ENCODE measurements at places on chromosomes 3 and 15.

GRCh38 chr15:66923438-66923881 is 141.9 kb upstream of the SMAD3 start:
- no peak for DNase-seq

DNA sequence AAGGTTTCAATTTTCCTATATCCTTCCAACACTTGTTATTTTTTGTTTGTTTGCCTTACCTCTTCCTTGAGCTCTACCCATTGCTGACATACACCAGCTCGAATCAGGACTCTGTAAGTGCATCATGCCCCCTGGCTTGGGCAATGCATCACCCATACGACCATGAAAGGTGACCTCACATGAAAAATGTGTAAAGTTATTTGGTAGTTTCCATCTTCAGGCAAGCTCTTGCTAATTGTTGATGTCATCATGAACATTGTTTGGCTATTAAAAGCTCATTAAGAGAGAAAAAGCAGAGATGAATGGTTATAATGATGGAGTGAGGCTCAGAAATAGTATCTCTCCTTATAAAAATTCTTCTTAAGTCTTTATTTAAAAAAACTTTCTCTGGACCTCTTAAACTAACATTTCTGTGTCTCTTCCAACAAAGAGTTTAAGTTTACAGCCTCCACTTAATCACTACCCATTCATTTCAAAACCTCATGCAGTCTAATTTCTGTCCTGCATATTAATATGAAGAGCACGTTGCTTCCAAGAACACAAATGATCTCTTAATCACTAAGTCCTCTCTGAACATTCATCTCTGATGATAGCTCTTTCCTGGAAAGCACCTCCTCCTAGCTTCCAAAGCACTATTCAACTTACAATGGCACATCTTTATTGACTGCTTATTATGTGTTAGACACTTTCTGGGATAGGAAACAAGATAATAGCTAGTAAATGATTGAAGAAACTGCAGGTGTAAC is 236.3 kb downstream of the NFKBIZ start:
- DNase-seq, result no peak

GRCh38 chr3:149382101-149382467 is 4.6 kb upstream of the TM4SF1 start:
- no peak for DNase-seq

DNA sequence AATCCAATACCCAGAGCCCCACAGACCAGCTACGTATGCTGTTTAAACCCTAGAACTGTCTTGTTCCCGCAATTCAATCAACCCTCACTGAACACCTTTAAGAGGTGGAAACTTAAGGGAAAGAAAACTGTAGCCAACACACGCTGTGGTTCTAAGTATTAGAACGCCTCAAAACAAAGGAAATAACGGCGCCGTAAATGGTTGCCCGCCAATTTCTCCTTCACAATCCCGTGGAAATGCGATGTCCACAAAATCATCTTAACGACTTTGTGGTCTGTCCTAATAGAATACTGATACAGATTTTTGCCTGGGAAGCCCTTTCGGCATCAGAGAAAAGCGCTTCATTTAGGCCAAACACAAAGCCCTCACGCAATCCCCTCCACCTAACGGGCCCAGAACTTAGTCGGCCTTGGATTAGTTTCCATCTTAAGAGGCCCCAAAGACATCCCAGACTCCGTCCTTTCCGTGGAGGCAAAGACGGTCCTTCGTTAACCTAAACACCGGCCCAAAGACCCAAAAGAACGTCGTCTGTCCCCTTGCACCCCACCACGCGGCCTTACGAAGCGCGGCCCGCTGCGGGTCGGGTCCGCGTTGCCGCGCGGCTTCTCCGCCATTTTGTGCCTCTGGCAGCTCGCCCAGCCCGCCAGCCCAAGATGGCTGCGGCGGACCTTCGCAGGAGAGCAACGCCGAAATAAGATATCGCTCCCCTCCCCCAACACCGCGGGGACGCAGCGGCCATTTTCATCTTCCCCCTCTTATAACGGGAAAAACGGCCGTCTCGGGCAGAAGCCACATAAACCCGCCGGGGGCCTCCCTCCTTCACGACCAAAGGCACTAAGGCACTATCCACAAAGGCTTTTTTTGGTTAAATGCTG is 763 bp downstream of the TRA2B start:
- peak; percentile 84 for DNase-seq

- DNase-seq, result no peak
Observed at GRCh38 chr3:121747976-121748375, 1.6 kb downstream of the GOLGB1 start.

DNA sequence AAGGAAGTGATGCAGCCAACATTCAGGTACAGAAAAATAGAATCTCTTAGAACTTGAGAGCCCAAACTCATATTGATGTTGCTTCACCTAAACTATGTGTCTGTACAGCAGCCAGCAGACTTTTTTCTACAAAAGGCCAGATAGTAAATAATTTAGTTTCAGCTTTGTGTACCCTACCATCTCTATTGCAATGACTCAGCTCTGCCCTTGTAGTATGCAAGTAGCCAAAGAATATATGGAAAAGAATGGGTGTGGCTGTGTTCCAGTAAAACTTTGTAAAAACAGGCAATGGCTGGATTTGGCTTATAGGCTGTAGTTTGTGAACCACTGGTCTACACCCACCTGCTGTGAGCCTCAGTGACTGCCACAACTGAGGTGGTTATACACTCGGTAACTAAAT is 392.5 kb upstream of the RARB start:
- no peak for DNase-seq

DNA sequence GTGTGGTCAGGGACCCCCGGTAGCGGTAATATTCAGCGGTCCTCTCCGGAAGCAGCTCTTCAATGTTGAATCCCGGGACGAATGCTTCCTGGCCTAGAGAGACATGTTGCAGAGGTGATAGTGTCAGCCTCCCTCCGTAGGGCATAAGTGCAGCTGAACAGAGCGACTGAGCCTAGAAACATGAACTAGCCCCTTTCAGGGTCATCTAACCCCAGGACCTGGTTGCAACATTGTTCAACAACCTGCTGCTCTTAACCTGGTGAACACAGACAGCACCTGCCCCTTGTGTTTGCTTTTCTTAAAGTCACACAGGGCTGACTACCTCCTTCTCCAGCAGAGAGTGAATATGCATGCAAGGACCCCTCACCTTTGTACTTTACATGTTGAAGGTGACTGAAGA is 41.3 kb downstream of the CA12 start:
- DNase-seq, result no peak

DNA sequence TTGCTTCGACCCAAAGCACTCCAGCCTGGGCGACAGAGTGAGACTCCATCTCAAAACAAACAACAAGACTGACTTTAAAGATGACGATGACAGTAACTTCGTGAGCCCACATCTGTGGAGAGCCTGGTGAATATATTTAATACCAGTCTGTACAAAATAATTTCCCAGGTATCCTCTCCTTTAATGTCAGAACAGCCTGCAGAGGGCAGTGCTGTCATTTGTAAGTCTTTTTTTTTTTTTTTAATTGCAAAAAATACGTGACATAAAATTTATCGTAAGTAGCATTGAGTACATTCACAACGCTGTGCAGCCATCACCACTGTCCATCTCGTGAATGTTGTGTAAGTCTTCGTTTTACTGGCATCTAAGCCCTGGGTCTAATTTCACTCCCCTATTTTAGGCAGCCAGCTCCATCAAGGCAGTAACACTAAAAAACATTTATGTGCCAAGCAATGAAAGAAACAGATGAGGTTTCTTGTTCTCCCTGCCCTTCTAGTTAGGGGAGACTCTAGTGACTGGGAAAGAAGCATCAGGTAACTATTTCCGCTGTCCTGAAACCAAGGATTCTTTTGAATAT is 1.4 kb downstream of the HTD2 start:
- no peak for DNase-seq

DNA sequence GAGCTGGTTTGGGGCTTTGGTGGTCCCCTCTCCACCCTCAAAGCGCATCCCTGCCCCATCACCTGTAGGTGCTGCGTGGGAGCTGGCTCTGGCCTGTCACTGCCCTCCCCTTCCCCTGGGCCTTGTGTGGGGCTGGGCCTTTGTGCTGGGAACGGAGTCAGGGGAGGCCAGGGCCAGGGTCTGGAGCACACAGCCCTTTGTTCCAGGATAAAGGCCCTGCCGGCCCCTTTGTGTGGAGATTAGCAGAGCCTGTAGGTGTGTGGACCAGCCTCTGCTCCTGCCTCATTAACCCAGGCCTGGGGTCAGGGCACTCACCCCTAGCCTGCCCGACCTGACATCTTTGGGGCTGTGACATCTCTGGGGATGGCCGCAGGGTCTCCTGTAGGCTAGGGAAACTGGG is 8.9 kb downstream of the EPHB3 start:
- DNase-seq, result no peak

DNA sequence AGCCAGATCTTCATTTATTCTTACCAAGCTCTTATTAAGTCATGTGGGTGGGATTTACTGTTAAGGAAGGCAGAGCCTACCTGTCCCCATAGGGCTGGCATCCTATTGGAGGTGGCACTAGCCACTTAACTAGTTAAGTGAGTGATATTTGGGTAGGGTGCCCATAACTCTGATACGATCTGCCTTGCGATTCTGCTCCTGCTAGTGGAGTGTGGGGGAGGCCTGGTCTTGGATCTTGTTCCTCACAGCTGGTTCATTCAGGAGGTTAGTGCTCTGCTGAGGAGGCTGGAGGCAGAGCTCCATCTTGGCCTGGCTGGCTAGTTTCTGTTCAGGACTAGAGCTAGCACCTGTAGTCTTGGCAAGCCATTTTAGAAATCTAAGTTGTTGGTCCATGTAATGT is 9.3 kb downstream of the BAHD1 start:
- DNase-seq, result no peak

DNA sequence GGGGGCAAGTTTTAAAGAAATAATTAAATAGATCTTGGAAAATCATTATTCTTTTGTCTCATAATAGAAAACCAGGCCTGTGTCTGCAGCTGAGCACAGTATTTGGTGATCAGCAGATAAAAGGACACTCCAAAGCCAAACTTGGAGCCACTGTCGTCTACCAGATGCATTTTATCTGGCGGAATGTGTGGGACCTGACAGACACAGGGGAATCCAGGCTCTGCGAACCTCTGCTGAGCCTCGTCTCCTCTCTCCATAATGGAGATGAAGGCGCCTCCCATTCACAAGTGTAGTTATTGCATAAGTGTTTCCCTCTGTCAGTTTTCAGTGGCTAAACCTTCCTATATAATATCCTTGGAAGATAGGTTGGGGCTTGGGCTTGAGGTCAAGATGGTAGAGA is 42.1 kb downstream of the EEFSEC start:
- no peak for DNase-seq

GRCh38 chr3:105323274-105323599 is 43.5 kb upstream of the ALCAM start:
- DNase-seq, result no peak

DNA sequence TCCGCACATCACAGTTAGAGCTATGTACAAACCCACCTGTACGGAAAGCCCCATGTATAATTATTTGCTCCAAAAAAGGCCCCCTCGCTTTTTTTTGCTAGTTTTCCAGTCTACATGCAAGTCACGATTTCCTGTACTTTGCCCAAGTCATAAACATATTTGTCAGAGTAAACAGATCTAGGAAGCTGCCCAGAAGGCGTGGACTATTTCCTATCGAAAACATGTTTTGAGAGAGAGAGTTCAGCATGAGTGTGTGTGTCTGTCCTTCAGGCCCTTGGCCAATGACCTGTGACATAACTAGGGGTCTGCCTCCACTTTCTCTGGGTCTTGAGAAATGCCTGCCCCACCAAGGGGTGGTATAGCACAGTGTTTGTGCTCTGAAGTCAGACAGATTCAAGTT is 72.7 kb upstream of the HACD2 start:
- no peak for DNase-seq

- DNase-seq, result no peak
Observed at GRCh38 chr15:49339656-49340055, 83.4 kb upstream of the FGF7 start.

GRCh38 chr15:51382787-51383186 is 41.3 kb downstream of the GLDN start:
- DNase-seq, result no peak

DNA sequence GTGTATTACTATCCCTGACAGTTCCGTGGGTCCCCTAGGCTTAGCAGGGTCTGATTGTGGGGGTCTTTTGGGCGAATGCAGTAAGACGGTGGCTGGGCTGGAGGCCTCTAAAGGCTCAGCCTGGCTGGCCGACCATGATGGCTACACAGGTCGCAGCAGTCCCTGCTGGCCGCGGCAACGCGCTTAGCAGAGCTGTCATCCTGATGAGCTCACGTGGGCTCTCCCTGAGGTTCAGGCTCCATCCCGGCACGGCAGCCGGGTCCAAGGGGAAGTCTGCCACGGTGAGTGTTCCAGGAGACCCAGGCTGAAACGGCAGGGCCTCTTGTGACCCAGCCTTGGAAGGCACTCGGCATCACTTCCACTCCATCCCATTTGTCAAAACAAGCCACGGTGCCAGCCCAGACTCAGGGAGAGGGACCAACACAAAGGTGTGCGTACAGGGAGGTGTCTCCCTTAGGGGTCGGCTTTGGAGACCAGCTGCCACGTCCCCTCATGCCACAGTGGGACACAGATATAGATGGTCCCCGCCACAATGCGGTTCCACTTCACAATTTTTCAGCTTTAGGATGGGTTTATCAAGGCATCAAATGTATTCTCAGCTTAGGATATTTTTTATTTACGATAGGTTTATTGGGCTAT is 101.8 kb downstream of the XXYLT1 start:
- no peak for DNase-seq

DNA sequence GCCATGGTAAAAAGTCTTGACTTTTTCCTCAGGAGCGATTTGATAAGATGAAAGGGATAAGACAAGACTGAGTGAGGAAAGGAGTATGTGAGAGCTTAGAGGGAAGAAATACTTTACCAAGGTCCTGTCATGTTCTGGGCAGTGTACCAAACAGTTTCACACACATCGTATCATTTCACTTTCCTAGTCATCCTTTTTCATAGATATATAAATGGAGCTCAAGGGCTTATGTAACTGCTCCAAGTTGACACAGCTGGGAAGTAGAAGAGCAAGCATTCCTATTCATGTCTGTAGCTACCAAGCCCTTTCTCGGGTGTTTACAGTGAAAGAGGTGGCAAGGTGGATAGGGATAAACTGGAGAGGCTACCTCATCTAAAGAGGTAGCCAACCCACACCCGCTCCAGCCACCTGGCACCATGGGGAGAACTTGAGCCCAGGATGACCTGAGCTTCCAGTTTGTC is 57.4 kb downstream of the MRPS25 start:
- DNase-seq, result no peak

DNA sequence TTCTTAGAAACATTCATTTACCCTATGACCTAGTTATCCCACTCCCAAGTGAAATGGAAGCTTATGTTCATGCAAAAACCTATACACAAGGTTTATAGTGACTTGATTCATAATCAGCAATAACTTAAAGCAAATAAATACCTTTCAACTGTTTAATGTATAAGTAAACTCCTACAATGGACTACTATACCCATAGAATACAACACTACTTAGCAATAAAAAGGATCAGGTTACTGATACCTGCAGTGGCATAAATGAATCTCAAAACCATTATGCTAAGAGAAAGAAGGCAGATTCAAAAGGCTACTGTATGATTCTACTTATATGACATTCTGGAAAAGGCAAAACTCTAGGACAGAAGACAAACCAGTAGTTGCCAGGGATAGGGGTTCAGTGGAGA is 8.3 kb upstream of the POLR2M start:
- no peak for DNase-seq

GRCh38 chr3:185559706-185560090 is 7.3 kb upstream of the LIPH start:
- no peak for DNase-seq
